Activated naive CD4-positive, alpha-beta T cell (primary cell): ENCODE measurements at places on chromosomes 5 and 9.

GRCh38 chr5:130066644-130067043 lies 162.4 kb downstream of the CHSY3 start:
- no peak for DNase-seq

GRCh38 chr5:43609752-43610151 lies 6.8 kb downstream of the NNT start:
- DNase-seq: no peak

DNA sequence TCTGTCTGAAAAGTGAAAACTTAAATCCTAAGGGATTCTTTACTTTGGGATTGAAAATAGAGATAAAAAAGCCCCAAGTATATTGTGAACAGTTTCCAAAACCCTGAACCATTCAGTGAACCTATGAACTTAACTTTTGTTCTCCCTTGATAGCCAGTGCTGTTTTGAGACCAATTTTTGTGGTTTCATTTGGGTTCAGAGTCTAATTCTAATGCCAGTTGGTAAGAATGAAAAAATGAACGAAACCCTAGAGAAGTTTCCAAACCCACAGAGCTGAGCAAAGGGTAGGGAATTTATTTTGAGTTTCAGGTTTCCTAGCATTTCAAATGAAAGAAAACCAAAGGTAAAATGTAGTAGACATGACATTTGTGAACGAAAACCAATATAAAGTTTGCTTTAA lies 1366.8 kb downstream of the EFNA5 start:
- DNase-seq: no peak

- no peak for DNase-seq
Observed at GRCh38 chr5:179825655-179826182, 5.0 kb downstream of the SQSTM1 start.

DNA sequence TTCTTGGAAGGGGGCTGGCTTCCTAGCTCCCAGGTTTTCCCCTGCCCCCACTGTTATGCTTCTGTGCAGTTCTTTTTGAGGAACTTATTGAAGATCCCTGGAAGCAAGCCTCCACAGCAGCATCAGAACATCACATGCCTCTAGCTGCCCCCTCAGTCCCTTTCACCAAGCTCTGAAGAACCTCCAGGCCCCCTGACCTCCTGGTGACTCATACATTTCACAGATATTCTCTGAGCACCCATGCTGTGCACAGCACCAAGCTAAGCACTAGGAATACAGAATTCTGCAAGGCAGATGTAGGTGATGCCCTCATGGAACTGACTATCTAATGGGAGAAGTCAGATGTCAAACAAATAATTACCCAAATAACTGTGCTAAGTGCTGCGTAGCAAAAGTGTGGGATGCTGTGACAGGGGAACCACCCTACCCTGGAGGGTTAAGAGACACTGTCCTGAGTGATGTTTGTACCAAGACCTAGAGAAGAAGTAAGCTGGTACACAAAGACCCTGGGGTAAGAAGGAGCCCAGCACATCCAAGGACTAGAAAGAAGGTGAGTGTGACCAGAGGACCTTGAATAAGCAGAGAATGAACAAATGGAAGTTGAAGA lies 213.7 kb upstream of the NR4A3 start:
- DNase-seq: no peak

- no peak for DNase-seq
Observed at GRCh38 chr5:39533749-39534148, 109.0 kb upstream of the DAB2 start.

GRCh38 chr9:9284201-9284600 lies 1328.6 kb downstream of the PTPRD start:
- no peak for DNase-seq
